Activated CD4-positive, alpha-beta T cell treated with anti-CD3 and anti-CD28 coated beads for 48 hours (primary cell): ENCODE measurements at places on chromosomes 7 and 10.
A peak's percentile ranks its signal among the peaks of the same experiment; 100 is the strongest.

GRCh38 chr7:112071856-112072255, 134.3 kb downstream of the DOCK4 start:
- no peak for DNase-seq

DNA sequence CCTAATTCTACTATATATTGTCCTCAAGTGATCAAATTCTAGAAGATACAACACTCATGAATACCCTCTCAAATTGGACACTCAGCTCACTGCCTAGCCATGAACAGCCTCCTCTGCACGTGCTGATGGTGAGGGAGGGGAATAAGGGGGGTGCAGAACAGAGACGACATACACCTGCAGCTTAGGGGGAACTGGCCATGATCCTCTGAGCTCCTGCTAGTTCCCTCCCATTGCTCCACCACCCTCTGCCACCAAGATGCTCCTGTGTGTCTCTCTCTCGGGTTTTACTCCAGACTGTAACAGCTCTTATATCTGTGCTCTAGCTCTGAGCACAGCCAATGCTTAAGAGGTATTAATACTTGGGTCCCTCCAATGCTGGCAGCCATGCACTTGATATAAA, 70.7 kb downstream of the VOPP1 start:
- no peak for DNase-seq

GRCh38 chr10:56466005-56466404, 104.9 kb upstream of the ZWINT start:
- DNase-seq = no peak

- no peak for DNase-seq
Measured at GRCh38 chr7:1449951-1450350, 9.3 kb downstream of the MICALL2 start.

- DNase-seq = no peak
Measured at GRCh38 chr7:37656913-37657530, 26.5 kb upstream of the GPR141 start.

GRCh38 chr7:114931656-114932011, 9.7 kb downstream of the MDFIC start:
- DNase-seq = peak; percentile 51

DNA sequence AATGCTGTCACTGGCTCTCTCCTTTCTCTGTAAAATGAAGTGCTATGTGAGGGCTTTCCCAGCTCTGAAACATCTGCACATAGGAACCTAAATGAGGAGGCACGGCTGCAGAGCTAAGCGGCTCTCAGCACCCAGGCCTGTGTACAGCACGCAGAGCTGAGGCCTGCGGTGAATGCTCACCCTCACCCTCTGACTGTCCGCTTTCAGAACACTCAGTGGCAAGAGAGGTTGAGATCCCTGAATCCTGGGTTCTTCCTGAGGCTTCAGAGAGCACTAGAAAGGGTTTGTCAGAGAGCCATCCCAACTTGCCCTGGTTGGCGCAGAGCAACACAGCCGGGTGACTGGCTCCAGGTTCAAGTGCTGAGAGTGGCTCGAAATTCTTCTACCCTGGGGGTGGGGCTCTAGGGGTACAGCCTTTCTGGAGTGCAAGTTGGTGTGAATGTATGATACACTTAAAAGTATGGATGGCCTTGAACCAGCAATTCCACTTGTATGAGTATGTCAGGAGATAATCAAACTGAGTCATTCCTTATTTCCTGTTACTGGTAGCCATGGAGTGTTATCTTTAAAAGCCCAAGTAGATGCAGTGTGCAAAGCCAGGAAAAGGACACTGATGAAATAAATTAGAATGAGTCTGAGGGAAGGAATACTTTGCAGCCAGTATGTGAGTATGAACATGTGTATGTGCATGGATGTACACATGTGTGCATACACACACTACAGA, 1.7 kb upstream of the CCDC201 start:
- no peak for DNase-seq

- DNase-seq = no peak
Measured at GRCh38 chr10:102431452-102432124, 786 bp downstream of the CUEDC2 start.

- DNase-seq = no peak
Measured at GRCh38 chr7:18408461-18408860, 87.1 kb upstream of the HDAC9 start.

GRCh38 chr10:75097666-75098285, 13.7 kb upstream of the SAMD8 start:
- no peak for DNase-seq

DNA sequence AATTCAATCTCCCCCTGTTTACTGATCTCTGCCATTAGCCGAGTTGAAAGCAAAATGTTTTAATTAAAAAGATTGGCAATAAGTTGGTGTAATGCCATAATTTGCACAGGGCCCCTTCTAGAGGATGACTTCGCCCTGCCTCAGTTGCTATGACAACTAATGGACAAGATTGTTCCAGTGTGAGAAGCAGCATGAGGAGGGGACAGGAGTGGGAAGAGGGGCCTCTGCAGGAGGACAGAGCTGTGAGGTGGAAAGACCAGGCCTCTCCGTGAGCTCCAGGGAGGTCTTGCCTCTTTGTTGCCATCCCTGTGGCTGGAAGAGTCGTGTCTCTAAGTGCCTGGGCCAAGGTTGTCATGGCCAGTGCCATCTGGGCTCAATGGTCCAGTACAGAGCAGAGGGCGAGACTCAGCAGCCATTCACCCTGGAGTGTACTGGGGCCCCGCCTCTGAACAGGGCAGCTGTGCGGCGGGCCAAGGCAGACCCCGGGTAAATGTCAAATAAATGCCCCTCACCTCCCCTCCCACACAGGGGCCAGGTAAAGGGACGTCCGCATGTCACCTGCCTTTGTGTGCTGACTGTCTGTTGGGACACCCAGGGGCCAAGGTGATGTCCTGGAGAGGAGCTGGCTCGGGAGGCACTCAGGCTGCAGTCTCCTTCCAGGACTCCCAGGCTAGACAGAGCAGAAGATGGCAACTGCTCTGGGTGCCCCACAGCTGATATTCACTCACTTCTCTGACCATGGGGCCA, 97.0 kb upstream of the RET start:
- no peak for DNase-seq

DNA sequence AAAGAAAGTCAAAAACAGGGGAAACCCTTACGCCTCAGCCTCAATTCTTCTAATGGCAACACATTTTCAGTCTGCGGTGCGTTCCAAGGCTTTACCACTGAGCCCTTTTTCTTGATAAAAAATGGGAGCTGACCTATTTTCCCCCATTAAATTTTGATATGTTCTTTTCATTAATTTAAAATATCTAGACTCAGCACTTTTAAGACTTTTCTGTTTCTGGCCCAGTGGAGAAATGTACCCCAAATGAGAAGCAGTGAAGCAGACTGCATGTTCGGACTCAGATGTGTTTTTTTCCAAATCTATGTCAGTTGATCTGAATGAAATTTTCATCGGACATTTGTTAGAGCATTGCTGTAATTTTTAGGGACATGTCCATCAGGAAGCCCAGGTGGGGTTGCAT, 126.2 kb downstream of the SEC23IP start:
- DNase-seq = no peak

DNA sequence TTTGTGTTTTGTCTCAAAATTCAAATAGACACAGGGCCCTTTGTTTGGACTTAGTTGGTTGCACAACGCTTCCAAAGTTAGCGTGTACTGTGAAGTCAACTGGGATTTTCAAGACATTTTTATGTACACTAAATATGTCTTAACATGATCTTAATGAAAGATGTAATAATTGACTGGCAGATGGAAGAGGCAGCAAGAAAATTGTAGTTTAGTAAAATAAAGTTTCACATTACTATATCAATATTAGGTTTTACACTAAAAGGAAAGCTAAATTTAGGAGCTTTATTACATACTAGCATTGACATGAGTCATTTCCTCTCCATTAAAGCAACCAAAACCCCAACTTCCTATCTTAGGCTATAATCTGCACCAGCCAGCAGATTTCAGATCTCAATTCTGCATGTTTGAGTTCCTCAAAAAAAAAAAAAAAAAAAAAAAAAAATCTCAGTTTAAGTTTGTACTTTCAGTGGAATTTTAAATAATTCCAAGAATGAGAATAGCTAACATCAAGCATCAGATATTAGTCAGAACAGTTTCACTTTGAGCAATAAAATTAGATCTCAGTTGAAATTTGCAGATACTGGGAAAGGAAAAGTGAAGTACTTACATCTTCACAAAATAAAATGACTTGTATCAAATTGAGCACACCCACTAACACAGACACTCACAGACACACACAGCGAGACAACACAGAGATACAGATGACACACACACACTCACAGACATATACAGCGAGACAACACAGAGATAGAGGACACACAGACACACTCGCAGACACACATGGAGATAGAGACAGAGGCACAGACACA, 346.6 kb upstream of the KLF6 start:
- peak; percentile 33 for DNase-seq

DNA sequence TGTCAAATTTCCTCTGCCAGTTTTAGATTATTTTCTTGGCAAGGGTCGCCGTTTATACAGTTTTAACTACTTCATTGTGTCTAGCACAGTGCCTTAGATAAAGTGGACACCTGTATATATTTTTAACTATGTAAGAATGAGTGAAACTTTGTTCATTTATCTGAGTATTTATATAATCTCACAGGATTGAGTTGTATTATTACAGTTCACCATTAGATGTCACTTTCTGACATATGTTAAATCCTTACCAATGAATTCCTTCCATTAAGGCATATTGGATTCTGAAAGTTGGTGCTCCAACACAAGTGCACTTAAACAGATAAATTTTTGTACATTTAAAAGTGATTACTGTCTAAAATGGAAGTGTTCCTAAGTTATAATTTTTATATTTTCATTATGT, 43.0 kb downstream of the ZMYND11 start:
- DNase-seq = no peak

- no peak for DNase-seq
Measured at GRCh38 chr10:49819234-49819958, 57.3 kb upstream of the OGDHL start.

DNA sequence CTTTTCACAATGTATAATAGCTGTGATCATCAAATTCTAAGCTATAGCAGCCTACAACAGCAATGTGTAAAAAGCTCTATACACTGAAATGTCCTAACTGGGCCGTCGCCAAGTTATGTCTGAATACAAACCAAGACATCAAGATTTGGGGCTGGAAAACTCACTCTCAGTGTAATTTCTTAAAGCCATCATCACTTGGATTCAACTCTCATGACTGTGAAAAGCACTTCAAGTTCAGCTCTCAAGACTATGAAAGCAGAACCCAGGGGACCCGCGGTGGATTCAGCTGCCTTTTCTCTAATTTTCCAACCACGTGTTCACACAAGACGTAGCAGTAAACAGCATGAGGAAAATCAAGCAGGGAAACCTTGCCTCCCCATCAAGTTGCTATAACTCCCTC, 15.8 kb upstream of the ZNRF2 start:
- no peak for DNase-seq

DNA sequence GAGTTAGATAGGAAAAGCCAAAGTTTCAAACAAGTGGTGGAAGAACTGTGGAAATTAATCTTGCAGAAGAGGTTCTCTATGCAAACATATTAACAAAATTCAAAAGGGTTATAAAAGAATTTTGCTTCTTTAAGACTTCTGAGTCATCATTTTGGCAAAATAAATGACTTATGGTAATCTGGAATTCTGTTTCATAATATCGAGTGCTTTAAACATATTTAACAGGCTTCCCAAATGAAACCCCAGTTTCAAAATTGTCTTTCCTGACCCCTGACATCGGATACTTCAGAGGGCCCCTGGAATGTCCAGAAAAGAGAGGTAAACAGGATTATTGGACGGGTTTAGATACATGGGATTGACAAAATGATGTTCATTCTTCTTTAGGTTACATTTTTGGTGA, 444.6 kb downstream of the HTR7 start:
- no peak for DNase-seq

DNA sequence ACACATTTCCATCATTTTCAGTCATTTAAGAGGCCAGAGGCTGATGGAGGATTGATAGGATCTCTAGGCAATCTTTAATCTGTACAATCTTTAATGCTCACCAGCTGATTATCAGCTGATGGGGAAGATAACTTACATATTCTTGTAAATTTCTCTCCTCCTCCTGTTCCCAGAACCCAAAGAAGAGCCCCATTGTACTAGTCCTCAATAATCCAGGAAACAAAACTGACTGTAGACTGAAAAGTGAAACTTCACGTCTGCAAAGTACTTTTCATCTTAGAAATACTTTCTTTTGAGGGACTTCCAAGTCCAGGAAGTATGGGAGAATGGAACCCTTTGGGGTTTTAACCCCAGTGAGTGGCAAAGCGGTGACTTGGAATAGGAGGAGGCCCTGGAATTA, 283.3 kb downstream of the FRMD4A start:
- no peak for DNase-seq

DNA sequence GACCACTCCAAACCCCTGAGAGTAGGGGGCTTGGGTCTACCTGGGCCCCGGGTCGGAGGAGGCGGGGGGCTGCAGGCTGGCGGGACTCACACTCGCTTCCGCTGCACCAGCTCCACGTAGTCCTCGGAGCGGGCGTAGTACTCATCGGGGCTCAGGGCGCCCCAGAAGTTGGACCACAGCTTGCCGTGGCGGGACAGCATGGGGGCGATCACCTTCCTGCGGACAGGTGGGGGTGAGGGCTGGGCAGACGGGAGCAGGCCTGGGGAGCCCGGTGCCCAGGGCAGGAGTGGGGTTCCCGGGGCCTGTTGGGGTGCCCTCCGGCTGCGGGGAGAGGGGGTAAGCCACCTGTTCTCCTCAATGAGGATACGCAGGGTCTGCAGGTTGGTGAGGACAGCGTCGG, 5.9 kb downstream of the PLOD3 start:
- DNase-seq = no peak

- DNase-seq = no peak
Measured at GRCh38 chr10:97849103-97849686, 448 bp upstream of the GOLGA7B start.

- DNase-seq = no peak
Measured at GRCh38 chr10:44977287-44978212, 1.1 kb downstream of the DEPP1 start.

DNA sequence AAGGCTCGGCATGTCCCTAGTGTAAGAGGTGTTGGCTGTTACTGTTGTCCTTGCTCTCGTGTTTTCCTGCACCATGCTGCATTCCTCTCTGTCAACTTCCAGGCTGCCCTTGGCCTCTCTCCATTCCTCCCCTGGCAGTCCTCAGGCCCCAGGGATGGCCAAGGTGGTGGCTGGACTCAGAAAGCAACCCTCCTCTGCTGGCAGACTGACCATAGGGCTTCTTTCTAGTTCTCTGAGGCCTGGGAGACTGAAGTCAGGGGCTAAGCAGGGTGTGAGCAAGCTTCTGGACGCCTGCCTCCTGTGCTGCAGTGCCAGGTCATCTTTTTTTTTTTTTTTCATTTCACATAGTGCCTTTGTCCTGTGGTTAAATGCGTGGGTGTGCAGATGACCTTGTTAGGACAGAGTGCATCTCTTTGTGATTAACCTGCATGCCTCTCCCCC, 72.0 kb downstream of the GOLGA7B start:
- no peak for DNase-seq
